A549 treated with dexamethasone at 1 μM for 4 hours (cell line): ENCODE measurements at places on chromosomes 13 and 19. TPM values are rescaled to one million over a fixed set of nuclear protein-coding genes. Genes with fewer than 3 reads are reported as not detected.

Gene PBX4
- total RNA-seq: 1.3 to 2.6 TPM (median 2.1 TPM) in 5 replicates

Gene SIAH3
- not detected in 5 replicates for total RNA-seq

Gene NPAS1
- 4.8 to 7.5 TPM (median 5.8 TPM) in 5 replicates for total RNA-seq

Gene ZNF575
- 1.4 to 2.7 TPM (median 2.0 TPM) in 5 replicates for total RNA-seq

Gene RNF225
- total RNA-seq: 0.11 to 0.19 TPM (median 0.17 TPM) in 3 of 5 replicates, not detected in the others

Gene OXGR1
- total RNA-seq: not detected in 5 replicates

Gene N4BP2L1
- total RNA-seq: 0.16 to 0.64 TPM (median 0.62 TPM) in 5 replicates

Gene THSD8
- 3.8 to 12.3 TPM (median 7.3 TPM) in 4 of 5 replicates, not detected in the other for total RNA-seq
